Body of pancreas (tissue), 4 donors: ENCODE measurements at places on chromosomes 12 and 14. TPM values are rescaled to one million over a fixed set of nuclear protein-coding genes. Genes with fewer than 3 reads are reported as not detected.
A peak's percentile ranks its signal among the peaks of the same experiment; 100 is the strongest.

DNA sequence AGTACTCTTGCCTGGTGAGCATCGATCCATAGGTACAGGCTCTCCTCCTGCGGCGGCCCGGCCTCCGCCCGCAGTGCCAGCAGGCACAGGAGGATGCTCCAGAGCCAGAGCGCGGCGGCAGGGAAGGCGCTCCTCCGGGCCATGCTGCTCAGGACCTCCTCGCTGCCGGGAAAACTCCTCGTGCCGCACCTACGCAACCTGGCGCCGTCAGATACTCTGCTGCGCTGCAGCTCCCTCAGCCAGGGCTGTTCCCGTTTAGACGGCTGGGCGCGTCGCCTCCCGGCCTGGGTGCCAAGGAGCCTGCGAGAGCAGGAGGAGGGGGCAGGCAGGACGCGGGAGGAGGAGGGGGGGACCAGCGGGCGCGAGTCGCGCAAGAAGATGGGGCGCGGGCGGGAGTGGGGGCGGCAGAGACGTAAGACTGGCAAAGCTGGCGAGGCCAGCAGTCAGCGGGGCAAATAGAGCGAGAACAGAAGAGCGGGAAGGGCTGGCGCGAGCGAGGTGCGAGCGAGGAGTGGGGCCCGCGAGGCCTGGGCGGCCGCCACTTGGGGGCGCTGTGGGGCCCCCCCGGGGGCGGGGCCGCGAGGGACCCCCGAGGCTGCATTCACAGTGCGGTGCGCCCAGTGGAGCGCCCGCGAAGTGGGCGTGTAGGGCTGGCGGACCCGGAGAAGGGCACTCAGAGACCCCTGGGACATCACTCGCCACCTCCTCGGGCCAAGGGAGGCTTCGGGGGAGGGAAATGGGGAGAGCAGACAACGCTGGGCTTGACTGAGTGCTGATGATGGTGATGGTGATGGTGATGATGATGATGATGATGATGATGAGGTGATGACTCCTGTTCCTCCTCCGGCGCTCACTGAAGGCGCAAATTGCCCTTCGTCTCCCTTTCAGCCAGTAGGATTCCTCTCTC lies at the start of gene WIF1:
Gene WIF1 (minus strand): TSS at position 257 of the 907 bp plus-strand sequence. CDS start 114 bp downstream, at position 143.
- H3K27me3 ChIP-seq, result peaks cover 20% of the 10 kb centered on the region
- no peaks in the 10 kb centered on the region for H3K36me3 ChIP-seq
- H3K4me3 ChIP-seq, result no peak within 1 kb of the TSS
- peaks cover 10% of the 10 kb centered on the region for H3K4me1 ChIP-seq
- H3K27ac ChIP-seq, result no peak within 1 kb of the TSS

- no peaks in the 10 kb centered on the region for H3K36me3 ChIP-seq
- DNase-seq, result no peak
- peaks cover 53% of the 10 kb centered on the region for H3K4me1 ChIP-seq
Observed at GRCh38 chr12:65184176-65184857, 14.9 kb downstream of the LEMD3 start.

- DNase-seq, result peak; percentile 88
- peak within 1 kb of the TSS; percentile 63 for H3K4me3 ChIP-seq
- H3K27ac ChIP-seq, result peak within 1 kb of the TSS; percentile 92
- no peaks in the 10 kb centered on the region for H3K27me3 ChIP-seq
- H3K36me3 ChIP-seq, result no peaks in the 10 kb centered on the region
Observed at GRCh38 chr14:52950898-52951680, at the start of gene FERMT2. Gene FERMT2 (minus strand): TSS chr14:52951050. CDS start chr14:52950568, 482 bp downstream.

DNA sequence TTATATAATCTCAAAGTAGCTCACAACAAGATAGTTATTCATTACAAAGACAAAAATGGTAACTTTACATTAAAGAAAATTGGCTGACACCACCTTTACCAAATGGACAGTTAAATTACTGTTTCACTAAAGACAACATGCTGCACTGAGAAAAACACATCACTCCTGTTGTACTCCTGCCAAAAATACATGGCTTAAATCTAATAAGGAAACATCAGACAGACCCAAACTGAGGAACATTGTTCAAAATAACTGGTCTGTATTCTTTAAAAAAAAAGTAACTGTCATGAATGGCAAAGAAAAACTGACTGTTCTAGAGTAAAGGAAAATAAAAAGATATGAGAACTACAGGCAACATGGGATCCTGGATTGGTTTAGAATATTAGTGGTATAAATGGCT lies 151.3 kb upstream of the DCN start:
- DNase-seq, result no peak
- no peak overlapping the region for H3K27ac ChIP-seq
- no peaks in the 10 kb centered on the region for H3K4me1 ChIP-seq
- H3K27me3 ChIP-seq, result no peaks in the 10 kb centered on the region
- no peaks in the 10 kb centered on the region for H3K36me3 ChIP-seq

DNA sequence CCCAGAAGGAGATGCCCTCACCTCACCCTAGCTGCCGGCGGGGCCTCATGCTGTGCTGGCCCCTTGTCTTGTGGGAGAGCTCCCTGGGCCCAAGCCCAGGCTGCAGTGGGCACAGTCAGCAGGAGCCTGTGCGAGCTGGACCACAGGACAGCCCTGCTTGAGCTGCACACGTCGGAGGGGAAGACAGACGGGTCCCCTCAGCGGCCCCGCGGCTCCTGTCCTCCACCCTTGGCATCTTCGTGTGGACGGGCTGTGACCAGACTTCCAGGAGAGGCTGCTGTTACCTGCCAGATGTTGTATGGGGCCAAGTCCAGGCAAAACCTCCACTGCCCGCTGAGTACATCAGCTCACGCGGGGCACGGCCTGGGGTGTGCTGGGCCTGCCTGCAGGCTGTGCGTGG lies 9.4 kb upstream of the TEX22 start:
- H3K36me3 ChIP-seq, result no peaks in the 10 kb centered on the region
- no peaks in the 10 kb centered on the region for H3K27me3 ChIP-seq
- no peak overlapping the region for H3K4me3 ChIP-seq

- H3K36me3 ChIP-seq, result no peaks in the 10 kb centered on the region
- no peak for DNase-seq
- H3K4me3 ChIP-seq, result no peak overlapping the region
- no peaks in the 10 kb centered on the region for H3K27me3 ChIP-seq
- H3K4me1 ChIP-seq, result peaks cover 9% of the 10 kb centered on the region
Observed at GRCh38 chr12:60252359-60253096, 656.7 kb downstream of the SLC16A7 start.

GRCh38 chr14:42965512-42965911 lies 1358.8 kb downstream of the LRFN5 start:
- DNase-seq, result no peak
- no peaks in the 10 kb centered on the region for H3K4me1 ChIP-seq
- H3K4me3 ChIP-seq, result no peak overlapping the region
- H3K27me3 ChIP-seq, result no peaks in the 10 kb centered on the region

DNA sequence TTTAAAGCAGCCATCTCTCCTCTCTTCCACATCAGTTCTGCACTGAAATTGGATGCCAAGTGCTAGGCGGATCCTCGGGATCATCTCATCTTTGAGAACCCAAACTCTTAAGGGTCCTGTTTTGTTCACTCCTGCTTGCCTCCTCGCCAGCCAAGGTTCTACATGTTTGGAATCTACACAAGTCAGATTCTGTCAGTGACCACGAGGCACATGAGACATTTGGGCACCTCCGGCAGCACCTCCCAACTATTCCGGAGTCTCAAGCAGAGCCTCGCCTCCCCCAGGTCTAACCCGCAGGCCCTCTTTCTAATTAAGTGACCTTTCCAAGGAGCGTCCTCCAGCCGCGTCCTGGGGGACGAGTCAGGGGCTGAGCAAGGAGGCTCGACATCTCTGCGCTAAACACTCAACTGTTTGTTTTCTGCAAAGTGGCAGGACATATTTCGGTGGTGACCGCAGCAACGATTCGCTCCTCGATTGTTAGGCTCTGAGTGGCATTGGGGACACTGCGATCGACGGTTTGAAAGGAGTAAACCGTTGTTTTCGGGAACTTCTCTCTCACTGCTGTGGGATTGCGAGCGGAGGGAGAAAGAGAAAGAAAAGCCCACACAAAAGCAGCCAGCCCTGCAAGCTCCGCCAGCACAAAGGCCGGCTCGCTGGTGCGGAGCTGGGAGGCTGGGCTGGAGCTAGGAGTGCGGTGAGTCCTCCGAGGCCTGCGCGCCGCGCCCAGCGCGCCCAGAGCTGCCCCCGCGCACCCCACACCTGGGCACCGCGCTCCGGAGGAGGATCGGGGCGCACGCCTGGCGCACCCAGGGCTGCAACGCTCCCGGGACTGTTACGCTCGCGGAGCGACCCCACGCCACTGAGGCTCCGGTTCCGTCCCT lies 640 bp downstream of the ARMH4 start:
- H3K27me3 ChIP-seq, result no peaks in the 10 kb centered on the region
- H3K27ac ChIP-seq, result peak overlapping the region; percentile 59
- peak overlapping the region; percentile 92 for H3K4me3 ChIP-seq
- DNase-seq, result peak; percentile 34
- no peaks in the 10 kb centered on the region for H3K36me3 ChIP-seq

Gene RPL36AL
- total RNA-seq, result 129 TPM

Gene OGFOD2
- total RNA-seq, result 8.6 TPM

Gene FIGNL2
- total RNA-seq, result 0.52 TPM

Gene SLC10A1
- total RNA-seq, result not detected

Gene RITA1
- 15.3 TPM for total RNA-seq
